Left ventricle myocardium superior (tissue), 1 donor: ENCODE measurements at places on chromosomes 6 and 20. TPM values are rescaled to one million over a fixed set of nuclear protein-coding genes. Genes with fewer than 3 reads are reported as not detected.
A peak's percentile ranks its signal among the peaks of the same experiment; 100 is the strongest.

LEMD2 gene
- total RNA-seq, result 22.5 TPM

HMGN4 gene
- 25.3 TPM for total RNA-seq

IMPG1 gene
- total RNA-seq, result not detected

ARFGEF3 gene
- total RNA-seq, result 2.3 TPM

SYNE1 gene
- 80.8 TPM for total RNA-seq

SLC2A10 gene
- total RNA-seq, result 1.9 TPM

GSTA3 gene
- not detected for total RNA-seq

MYBL2 gene
- 0.84 TPM for total RNA-seq

ELOVL4 gene
- 0.12 TPM for total RNA-seq

STMND1 gene
- total RNA-seq, result not detected

DNA sequence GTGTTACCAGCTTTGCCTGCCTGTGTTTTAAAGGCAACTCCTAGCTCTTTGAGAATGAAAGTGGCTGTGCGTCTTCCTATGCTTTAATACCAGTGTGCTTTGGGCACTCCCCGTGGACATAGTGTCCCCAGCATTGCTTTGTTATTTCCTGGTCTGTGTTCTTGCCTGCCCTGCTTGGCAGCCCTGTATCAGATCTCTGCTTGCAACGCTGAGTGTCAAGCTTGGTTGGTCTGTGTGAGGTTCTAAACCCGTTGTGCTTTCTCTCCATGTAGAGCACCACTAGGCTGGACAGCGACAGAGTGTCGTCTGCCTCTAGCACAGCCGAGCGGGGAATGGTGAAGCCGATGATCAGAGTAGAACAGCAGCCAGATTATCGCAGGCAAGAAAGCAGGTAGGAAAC lies 80.2 kb downstream of the AFDN start:
- peak; percentile 60 for DNase-seq

GRCh38 chr6:56688521-56688920 lies 45.8 kb upstream of the DST start:
- no peak for DNase-seq

GRCh38 chr6:113570641-113571040 lies 286.5 kb upstream of the MARCKS start:
- no peak for DNase-seq

DNA sequence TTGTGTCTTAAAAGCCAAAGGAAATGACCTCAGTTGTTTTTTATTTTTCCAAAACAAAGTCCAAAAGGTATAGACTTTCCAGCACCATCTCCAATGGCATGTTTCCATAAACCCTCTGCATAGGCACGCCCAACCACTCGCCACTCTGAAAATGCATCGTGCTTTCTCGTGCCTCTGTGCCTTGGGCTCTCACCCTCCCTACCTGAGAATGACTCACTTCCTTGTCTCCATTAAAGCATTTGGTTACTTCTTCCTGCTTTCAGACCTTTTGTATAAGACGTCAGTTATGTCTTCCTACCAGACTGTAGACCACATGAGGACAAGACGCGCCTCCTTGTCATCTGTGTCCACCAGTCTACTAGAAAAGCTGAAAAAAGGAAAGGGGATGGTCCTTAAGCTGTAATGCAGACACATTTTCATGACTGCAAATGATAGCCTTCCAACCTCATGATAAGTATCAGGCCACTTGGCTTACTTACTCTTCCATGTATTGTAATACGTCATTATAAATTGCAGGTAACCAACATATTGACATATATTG lies 61.2 kb upstream of the CDYL start:
- no peak for DNase-seq

DNA sequence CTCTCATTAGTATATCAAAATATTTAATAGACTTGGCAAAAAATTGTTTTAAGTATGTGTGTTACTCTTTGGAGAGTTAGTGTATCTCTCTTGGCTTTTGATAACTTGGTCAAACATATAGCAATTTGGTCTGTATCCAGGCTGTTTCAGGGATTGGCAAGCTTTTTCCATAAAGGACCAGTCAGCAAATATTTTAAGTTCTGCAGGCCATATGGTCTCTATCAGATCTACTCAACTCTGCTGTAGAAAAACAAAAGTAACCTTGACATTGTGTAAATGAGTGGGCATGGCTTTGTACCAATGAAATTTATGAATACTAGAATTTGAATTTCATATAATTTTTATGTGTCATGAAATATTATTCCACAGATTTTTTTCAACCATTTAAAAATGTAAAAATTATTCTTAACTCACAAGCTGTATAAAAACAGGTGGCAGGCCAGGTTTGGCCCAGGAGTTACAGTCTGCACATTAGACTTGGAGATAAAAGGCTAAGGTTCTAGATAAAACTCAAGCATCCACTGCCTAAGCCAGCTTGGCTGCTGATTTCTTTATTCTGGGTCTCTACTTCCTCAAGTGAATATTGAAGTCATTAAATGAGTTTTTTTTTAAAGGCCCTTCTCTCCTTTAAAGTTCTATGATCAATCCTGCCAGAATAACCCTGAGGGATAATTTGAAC lies 13.7 kb downstream of the GSTA4 start:
- DNase-seq, result no peak

DNA sequence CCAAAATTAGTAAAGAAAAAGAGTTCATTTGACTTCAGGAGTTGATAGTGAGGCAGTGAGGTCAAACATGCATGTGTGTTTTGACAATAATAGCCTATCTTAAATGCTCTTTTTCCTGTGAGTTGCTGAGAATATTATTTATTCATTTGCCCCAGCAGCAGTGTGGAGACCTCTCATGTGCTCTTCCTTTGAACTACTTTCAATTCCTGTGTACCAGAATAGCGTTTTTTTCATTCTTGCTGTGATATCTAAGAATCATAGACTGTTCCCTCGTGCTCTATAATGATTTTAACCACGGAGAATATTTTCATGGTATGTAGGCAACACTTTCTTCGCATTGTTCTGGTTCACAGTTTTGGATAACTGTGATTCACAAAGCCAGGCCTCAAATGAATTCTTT lies 5.2 kb downstream of the CDYL start:
- no peak for DNase-seq

DNA sequence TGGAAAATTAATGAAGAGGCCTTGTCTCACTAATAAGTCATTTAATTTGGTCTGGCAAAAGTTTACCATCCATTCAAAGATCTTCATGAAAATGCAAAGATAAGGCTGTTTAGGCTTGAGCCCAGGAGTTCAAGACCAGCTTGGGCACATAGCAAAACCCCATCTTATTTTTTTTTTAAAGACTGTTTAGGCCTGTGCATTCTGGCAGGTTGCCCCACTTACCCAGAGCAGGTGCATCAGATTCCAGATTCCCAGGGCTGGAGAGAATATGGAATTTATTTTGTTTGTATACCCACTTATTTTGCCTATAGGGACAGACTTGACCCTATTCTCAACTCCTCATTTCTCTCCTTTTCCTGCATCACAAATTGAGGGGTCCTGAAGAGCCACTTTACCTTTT lies 5.7 kb downstream of the FOXO3 start:
- no peak for DNase-seq

- no peak for DNase-seq
Observed at GRCh38 chr20:5806457-5807263, 56.5 kb downstream of the SHLD1 start.

DNA sequence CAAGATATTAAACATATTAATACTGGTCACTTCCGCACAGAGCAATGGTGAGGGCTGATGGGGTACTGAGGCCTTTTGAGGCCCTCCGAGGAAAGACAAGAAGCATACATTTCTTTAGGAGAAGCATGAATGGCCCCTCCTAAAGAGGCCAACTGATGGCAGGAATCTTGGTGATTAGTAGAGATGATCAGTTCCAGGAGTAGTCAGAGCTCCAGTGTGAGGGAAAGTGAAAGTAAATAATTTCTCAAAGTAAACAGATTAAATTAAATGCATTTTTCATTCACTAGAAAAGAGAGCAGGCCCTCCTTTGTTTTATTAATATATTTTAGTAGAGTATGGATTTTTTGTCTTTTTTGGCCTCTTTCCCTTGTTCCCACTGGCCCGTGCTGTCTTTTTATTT lies 38.2 kb downstream of the NOX3 start:
- no peak for DNase-seq

GRCh38 chr6:148306286-148306685 lies 36.4 kb upstream of the SASH1 start:
- no peak for DNase-seq

DNA sequence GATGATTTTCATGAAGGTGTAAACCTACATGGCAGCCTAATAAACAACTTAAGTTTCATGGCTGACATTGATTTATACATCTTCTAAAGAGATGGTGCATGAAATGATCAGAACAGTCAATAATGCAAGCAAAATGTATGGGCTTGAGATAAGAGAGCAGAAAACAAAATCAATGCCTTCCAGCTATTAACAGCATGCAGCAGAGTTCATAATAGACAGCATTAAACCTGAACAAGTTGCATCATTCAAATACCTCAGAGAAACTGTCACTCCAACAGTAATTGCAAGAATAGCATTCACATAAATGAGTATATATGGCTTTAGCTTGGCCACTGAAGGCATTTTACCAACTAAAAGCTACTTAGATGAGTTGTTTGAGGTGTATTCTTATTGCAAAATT lies 319.6 kb upstream of the ARID1B start:
- DNase-seq, result no peak

GRCh38 chr6:25312034-25312620 lies 33.0 kb downstream of the CARMIL1 start:
- DNase-seq, result no peak

- no peak for DNase-seq
Observed at GRCh38 chr6:159973951-159974350, 5.1 kb downstream of the IGF2R start.

- no peak for DNase-seq
Observed at GRCh38 chr6:30681766-30682142, 4.7 kb downstream of the PPP1R18 start.

DNA sequence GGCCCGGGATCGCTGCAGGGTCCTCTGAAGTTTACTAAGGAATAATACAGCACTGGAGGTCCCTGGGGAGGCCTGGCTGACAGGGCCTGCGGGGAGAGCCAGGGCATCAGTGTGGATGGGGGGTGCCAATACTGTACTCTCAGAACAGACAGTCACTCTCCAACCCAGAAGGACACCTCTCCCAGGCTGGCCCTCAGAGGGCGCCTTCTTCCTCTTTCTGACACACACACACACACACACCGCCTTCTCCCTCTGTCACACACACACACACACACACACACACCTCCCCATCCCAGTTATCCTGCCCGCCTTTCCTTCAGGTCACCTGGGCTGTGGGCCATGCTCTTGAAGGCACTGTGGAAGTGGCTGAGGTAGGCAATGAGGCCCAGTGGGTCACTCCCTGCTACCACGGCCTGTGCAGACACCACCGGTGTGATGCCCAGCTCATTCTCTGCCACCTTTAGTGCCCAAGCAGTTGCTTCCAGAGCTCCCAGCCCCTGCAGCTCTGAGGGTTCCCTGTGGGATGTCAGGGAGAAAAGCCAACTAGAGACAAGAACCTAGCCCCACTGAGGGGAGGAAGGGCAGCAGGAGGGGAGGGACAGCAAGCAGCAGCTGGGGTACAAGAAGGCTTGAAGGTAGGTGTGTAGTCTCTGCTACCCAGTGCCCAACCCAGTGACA lies 7.5 kb downstream of the SMPD2 start:
- no peak for DNase-seq

DNA sequence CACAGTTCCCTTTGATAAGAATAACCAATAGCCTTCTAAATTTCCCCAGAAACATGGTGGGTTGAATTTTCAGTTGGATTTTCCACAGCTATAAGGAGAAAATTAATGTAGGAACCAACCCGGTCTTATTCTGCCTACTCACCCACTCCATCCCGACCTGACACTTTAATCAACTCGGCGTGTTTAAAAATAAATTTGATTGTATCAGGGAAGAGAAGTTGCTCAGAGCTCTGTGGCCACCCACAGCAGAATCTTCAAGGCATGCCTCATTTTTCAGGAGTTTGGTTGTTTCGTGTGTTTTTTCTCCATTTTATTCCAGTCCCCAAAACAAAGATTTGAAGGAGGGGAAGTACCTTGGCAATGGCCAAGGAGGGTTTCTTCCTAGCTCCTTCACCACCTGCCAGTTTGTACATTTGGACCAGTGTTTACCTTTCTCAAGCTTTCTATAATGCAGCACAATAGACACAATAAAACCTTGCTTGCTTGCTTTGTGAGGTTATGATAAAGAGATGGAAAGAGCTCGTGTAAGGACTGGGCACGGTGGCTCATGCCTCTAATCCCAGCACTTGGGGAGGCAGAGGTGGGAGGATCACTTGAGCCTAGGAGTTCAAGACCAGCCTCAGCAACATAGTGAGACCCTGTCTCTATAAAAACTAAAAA lies 297.2 kb upstream of the JARID2 start:
- no peak for DNase-seq

GRCh38 chr6:2739335-2739734 lies 11.4 kb downstream of the MYLK4 start:
- no peak for DNase-seq

DNA sequence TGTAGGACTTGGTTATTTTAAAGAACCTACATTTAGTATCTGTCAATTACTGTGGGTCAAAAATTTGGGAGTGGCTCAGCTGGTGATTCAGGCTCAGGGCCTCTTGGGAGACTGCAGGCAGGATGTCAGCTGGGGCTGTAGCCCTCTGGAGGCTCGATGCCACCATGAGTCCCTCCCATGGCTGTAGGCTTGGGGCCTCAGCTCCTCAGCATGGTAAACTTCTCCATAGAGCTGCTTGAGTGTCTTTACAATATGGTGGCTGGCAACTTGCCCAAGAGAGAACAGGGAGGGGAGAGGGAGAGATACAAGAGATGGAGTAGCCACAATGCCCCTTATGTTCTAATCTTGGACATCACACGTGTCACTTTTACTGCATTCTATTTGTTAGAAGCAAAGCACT lies 470.4 kb downstream of the CDH26 start:
- DNase-seq, result no peak

- no peak for DNase-seq
Observed at GRCh38 chr6:134389658-134390057, 71.7 kb upstream of the SGK1 start.
